ENCODE measurements at places on chromosomes 16 and 17. TPM values are rescaled to one million over a fixed set of nuclear protein-coding genes. Genes with fewer than 3 reads are reported as not detected.

The WNT9B gene
- 0.74 TPM for total RNA-seq

The SRCIN1 gene
- 10.1 TPM for total RNA-seq

The TP53TG3F gene
- not detected for total RNA-seq

The KIF2B gene
- total RNA-seq, result not detected

The CSH1 gene
- not detected for total RNA-seq

The STX1B gene
- 1.5 TPM for total RNA-seq

The GUCY2D gene
- not detected for total RNA-seq

The FAAP100 gene
- 25.5 TPM for total RNA-seq

The AOC3 gene
- total RNA-seq, result 528 TPM

The SNX20 gene
- total RNA-seq, result 3.6 TPM

The FZD2 gene
- total RNA-seq, result 3.9 TPM

The KRTAP17-1 gene
- total RNA-seq, result not detected

The GSE1 gene
- 129 TPM for total RNA-seq

The DOC2A gene
- 0.42 TPM for total RNA-seq

The TNFSF13 gene
- 26.3 TPM for total RNA-seq

The RBBP6 gene
- total RNA-seq, result 46.1 TPM

The NEUROD2 gene
- total RNA-seq, result not detected

The NOL3 gene
- 31.3 TPM for total RNA-seq

The IGSF6 gene
- total RNA-seq, result 14.7 TPM

The NTN3 gene
- not detected for total RNA-seq

The VEZF1 gene
- 42.7 TPM for total RNA-seq

The PRSS21 gene
- total RNA-seq, result not detected

The MYCBPAP gene
- 0.61 TPM for total RNA-seq

The HBM gene
- not detected for total RNA-seq

The CES5A gene
- not detected for total RNA-seq

The USH1G gene
- not detected for total RNA-seq

The RASL10B gene
- total RNA-seq, result 24.3 TPM

The PIK3R6 gene
- 1.6 TPM for total RNA-seq

The GEMIN4 gene
- 19.2 TPM for total RNA-seq

The SMIM5 gene
- 0.42 TPM for total RNA-seq

The INCA1 gene
- total RNA-seq, result 0.71 TPM

The PARN gene
- 23.3 TPM for total RNA-seq

The ACE gene
- total RNA-seq, result 14.1 TPM

The NBR1 gene
- 57.1 TPM for total RNA-seq

The C17orf100 gene
- total RNA-seq, result 0.58 TPM

The MYH3 gene
- 3.8 TPM for total RNA-seq

The TMIGD1 gene
- total RNA-seq, result not detected

The PPP1R27 gene
- not detected for total RNA-seq

The ESRP2 gene
- total RNA-seq, result 0.71 TPM

The POLR3E gene
- total RNA-seq, result 50.8 TPM

The LGALS9C gene
- not detected for total RNA-seq

The KCNG4 gene
- total RNA-seq, result not detected

The IRF8 gene
- 112 TPM for total RNA-seq

The KAT2A gene
- 36.2 TPM for total RNA-seq

The MTSS2 gene
- 50.3 TPM for total RNA-seq

The PRR29 gene
- total RNA-seq, result 0.90 TPM

The PIMREG gene
- total RNA-seq, result not detected

The KRTAP3-2 gene
- total RNA-seq, result not detected

The SLC12A3 gene
- not detected for total RNA-seq

The HAS3 gene
- total RNA-seq, result 0.77 TPM

The MYL4 gene
- 1.5 TPM for total RNA-seq

The KCNH6 gene
- total RNA-seq, result not detected

The KLHL11 gene
- 10.8 TPM for total RNA-seq

The PDILT gene
- total RNA-seq, result not detected

The RAB11FIP4 gene
- 1.8 TPM for total RNA-seq

The SAMD14 gene
- 1.4 TPM for total RNA-seq

Data from mesenteric fat pad (tissue), 1 donor.